Vagina (tissue), 2 donors: ENCODE measurements at places on chromosomes 3 and 15.
A peak's percentile ranks its signal among the peaks of the same experiment; 100 is the strongest.

DNA sequence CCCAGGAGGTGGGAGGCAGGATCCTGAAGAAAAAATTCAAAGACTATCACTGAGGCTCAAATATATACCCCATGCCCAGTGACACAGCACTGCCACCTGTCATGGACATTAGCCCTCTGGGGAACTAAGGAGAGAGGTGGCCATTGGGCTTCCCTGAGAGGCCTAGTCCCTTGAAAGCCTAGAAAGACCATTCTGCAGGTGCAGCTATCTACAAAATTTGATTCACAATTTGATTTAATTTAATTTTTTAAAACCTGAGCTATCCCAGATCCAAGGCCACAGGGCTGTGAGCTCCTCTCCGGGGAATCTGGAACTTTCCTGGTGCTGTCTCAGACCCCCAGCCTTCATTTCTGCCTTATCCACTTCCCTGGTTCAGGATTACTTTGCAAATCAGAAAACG is 16.9 kb upstream of the KLHL24 start:
- no peaks in the 10 kb centered on the region for H3K27me3 ChIP-seq
- no peaks in the 10 kb centered on the region for H3K36me3 ChIP-seq
- no peak for DNase-seq
- no peak overlapping the region for H3K27ac ChIP-seq
- H3K4me1 ChIP-seq: no peaks in the 10 kb centered on the region
- H3K4me3 ChIP-seq: no peak overlapping the region

DNA sequence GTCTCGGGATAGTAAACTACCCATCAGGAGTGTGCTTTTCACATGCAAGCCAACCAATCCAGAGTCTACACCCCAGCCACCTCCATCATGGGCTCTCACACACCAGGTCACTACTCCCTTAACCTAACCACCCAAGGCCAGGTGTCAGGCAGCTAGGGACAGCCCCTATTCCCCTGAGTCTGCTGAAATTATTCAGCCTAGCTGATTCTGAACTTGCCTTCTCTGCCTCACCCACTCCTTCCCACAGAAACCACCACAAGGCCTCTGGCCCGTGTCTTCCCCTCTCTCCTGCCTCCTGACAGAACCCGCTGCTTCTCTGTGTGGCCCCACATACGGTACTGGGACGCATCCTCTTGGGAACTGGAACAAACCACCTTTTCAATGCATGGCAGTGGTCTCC is 82.1 kb downstream of the PCSK6 start:
- DNase-seq: no peak
- H3K36me3 ChIP-seq: no peaks in the 10 kb centered on the region
- H3K4me1 ChIP-seq: no peaks in the 10 kb centered on the region
- no peaks in the 10 kb centered on the region for H3K27me3 ChIP-seq
- no peak overlapping the region for H3K27ac ChIP-seq
- no peak overlapping the region for H3K4me3 ChIP-seq

DNA sequence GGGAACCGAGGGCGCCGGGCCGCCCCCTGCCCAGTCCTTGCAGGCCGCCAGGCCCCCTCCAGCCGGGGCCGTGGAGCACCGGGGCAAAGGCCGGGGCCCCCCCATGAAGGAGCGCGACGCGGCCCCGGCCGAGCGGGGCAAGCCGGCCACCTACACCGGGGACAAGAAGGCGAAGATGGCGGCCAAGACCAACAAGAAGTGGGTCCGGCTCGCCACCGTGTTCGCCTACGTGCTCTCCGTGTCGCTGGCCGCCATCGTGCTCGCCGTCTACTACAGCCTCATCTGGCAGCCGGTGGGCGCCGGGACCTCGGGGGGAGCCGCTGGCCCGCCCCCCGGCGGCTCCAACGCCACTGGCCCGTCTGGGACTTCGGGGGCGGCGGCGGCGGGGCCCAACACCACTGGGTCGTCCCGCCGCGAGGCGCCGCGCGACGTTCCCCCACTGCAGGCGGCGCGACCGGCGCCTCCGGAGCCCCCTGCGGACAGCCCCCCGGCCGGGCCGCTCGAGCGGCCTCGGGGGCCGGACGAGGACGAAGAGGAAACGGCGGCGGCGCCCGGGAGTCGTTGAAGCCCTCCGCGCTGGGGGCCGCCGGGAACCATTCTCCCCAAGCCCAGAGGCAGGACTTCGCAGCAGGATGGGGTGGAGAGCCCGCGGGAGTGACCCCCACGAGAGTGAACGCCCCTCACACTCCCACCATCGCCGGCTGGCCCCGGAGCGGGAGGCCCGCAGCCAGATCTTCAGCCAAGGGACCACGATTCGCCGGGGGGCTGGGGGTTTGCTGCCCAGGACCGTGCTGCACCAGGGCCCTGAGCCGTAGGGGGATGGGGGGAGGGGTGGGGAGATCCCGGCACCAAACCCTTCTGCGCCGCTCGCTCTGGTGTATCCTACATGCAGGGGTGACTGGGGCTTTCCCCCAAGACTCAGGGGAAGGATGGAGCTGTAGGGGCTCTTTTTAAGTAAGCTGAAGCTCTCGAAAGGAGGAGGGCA is 753 bp downstream of the INAFM2 start:
- no peak for DNase-seq
- no peaks in the 10 kb centered on the region for H3K36me3 ChIP-seq
- peak overlapping the region; percentile 75 for H3K27ac ChIP-seq
- H3K4me1 ChIP-seq: peaks cover 31% of the 10 kb centered on the region
- H3K4me3 ChIP-seq: peak overlapping the region; percentile 85

- H3K27me3 ChIP-seq: no peaks in the 10 kb centered on the region
- no peaks in the 10 kb centered on the region for H3K4me1 ChIP-seq
- no peak overlapping the region for H3K27ac ChIP-seq
- no peak for DNase-seq
- no peaks in the 10 kb centered on the region for H3K36me3 ChIP-seq
- H3K4me3 ChIP-seq: no peak overlapping the region
These were observed 129.8 kb downstream of the SATB1 start for GRCh38 chr3:18295171-18295920.

GRCh38 chr15:90000186-90001001 is 730 bp upstream of the ZNF710 start:
- H3K36me3 ChIP-seq: no peaks in the 10 kb centered on the region
- H3K4me3 ChIP-seq: peak overlapping the region; percentile 95
- H3K27ac ChIP-seq: peak overlapping the region; percentile 92
- H3K27me3 ChIP-seq: no peaks in the 10 kb centered on the region
- peaks cover 44% of the 10 kb centered on the region for H3K4me1 ChIP-seq

DNA sequence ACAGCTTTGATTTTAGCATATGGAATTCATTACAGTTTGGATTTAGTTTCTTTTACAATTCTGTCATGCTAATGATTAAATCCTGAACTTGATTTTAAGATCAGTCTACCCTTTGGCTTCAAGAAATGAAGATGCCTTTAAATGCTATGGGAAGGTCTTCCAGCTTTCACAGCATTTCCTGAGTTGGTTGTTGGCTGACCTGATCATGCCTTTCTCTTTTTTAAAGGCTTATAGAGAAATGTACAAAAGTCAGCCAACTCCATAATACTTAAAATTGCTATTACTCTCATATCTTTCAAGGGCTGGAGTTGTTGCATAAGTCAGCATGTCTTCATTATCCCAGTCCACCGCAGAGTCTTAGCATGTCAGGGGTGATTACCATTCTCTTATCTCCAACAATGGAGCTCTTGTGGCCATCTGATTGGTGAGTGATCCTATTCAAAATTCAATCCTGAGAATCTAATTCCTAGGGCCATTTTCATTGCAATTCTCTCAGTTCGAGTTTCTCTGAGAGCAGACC is 123.8 kb downstream of the GMNC start:
- DNase-seq: no peak
- H3K36me3 ChIP-seq: no peaks in the 10 kb centered on the region
- no peak overlapping the region for H3K27ac ChIP-seq
- H3K4me1 ChIP-seq: no peaks in the 10 kb centered on the region

GRCh38 chr3:67916353-67916752 is 261.9 kb upstream of the SUCLG2 start:
- H3K4me3 ChIP-seq: no peak overlapping the region
- no peaks in the 10 kb centered on the region for H3K4me1 ChIP-seq
- no peak overlapping the region for H3K27ac ChIP-seq
- DNase-seq: no peak

DNA sequence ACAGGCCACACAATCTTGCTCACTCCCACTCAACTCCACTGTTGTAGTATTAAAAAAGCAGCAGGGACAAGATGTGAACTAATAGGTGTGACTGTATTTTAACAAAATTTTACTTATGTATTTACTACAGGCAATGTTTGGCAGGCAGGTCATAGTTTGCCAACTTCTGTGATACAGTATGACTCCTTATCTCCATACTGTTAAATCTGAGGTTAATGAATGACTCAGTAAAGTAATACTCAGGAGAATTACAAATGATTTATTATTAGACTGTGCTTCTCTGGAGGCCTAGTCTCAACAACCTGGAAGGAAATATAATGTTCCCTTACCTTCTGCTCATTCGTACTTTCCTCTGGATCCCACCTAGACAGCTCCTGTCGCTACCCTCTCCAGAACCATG is 258.6 kb upstream of the KCNMB2 start:
- no peak overlapping the region for H3K27ac ChIP-seq
- no peaks in the 10 kb centered on the region for H3K27me3 ChIP-seq
- no peak overlapping the region for H3K4me3 ChIP-seq
- no peak for DNase-seq
- H3K4me1 ChIP-seq: peaks cover 5% of the 10 kb centered on the region

DNA sequence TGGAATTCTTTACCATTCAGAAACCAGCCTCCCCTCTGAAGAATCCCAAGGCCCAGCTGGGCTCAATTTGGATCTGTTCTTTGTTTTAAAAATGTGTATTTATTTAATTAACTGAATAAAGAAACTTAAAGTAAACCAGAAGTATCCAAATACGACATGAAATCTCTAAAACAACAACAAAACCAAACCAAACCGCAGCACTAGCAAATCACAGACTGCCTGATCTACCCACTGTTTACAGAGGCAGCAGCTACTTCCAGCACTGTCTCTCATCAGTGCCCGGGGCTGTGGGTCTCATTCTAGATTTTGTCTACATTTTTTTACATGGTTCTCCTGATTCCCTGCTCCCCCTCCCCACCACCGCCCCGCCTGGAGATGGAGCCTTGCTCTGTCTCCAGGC is 2.3 kb downstream of the FLNB start:
- no peaks in the 10 kb centered on the region for H3K36me3 ChIP-seq
- no peaks in the 10 kb centered on the region for H3K27me3 ChIP-seq
- H3K4me3 ChIP-seq: peak overlapping the region; percentile 78
- no peak for DNase-seq
- H3K4me1 ChIP-seq: peaks cover 61% of the 10 kb centered on the region

GRCh38 chr3:13148126-13148525 is 74.9 kb upstream of the IQSEC1 start:
- no peaks in the 10 kb centered on the region for H3K27me3 ChIP-seq
- no peaks in the 10 kb centered on the region for H3K36me3 ChIP-seq
- H3K4me3 ChIP-seq: no peak overlapping the region
- DNase-seq: no peak
- no peaks in the 10 kb centered on the region for H3K4me1 ChIP-seq

- DNase-seq: no peak
- no peaks in the 10 kb centered on the region for H3K36me3 ChIP-seq
- H3K4me3 ChIP-seq: no peak overlapping the region
- no peaks in the 10 kb centered on the region for H3K4me1 ChIP-seq
- no peaks in the 10 kb centered on the region for H3K27me3 ChIP-seq
These were observed 292.6 kb downstream of the LRRC3B start for GRCh38 chr3:26915208-26915607.

DNA sequence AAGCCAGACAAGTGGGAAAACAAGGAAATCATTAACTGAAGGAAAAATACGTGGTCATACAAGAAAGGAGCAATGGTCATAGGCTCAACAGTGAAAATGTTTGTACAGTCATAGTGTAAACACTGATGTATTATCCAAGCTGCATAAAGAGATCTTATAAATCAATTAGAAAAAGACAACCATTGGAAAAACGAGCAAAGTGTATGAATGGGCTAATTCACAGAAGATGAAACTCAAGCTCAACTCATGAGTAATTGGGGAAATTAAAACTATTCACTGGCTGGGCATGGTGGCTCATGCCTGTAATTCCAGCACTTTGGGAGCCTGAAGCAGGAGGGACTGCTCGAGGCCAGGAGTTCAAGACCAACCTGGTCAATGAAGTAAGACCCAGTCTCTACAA is 6.4 kb upstream of the IGF2BP2 start:
- no peaks in the 10 kb centered on the region for H3K36me3 ChIP-seq
- H3K27ac ChIP-seq: no peak overlapping the region
- H3K27me3 ChIP-seq: no peaks in the 10 kb centered on the region
- no peak for DNase-seq
- peaks cover 8% of the 10 kb centered on the region for H3K4me1 ChIP-seq

DNA sequence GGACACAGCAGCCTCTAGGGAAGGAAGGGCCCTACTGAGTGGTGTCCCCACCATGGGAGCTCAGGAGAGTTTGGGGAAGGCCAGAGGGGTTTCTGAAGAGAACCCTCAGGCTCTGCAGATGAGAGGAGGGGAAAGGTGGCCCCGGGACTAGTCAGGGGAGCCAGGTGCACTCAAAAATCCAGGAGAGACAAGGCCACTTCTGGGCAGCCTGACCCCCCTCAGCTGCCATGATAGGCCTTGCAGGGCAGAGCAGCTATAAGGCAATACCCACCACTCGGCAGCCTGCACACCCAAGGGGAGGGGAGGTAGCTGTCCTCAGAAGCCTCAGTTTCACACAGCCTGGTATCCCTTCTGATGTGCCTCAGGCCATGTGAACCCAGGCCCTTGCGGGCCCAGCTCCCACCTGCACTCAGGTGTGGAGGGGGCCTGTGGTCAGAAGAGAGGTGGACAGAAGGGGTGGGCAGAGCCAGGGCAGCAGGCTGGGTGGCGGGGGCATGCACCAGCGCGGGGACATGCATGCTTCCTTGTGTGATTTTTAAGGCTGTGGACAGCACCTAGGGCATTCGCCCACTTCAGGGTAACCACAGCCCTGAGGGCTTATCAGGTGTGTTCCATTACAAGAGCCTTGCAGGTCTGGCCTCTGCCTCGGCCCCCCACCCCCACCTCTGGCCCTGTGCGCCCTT is 34.6 kb downstream of the SRPRB start:
- H3K27ac ChIP-seq: no peak overlapping the region
- no peaks in the 10 kb centered on the region for H3K27me3 ChIP-seq
- H3K4me1 ChIP-seq: no peaks in the 10 kb centered on the region

GRCh38 chr3:144989807-144990206 is 1018.2 kb downstream of the DIPK2A start:
- no peak overlapping the region for H3K27ac ChIP-seq
- no peak overlapping the region for H3K4me3 ChIP-seq
- no peaks in the 10 kb centered on the region for H3K36me3 ChIP-seq
- H3K4me1 ChIP-seq: no peaks in the 10 kb centered on the region
- no peak for DNase-seq

DNA sequence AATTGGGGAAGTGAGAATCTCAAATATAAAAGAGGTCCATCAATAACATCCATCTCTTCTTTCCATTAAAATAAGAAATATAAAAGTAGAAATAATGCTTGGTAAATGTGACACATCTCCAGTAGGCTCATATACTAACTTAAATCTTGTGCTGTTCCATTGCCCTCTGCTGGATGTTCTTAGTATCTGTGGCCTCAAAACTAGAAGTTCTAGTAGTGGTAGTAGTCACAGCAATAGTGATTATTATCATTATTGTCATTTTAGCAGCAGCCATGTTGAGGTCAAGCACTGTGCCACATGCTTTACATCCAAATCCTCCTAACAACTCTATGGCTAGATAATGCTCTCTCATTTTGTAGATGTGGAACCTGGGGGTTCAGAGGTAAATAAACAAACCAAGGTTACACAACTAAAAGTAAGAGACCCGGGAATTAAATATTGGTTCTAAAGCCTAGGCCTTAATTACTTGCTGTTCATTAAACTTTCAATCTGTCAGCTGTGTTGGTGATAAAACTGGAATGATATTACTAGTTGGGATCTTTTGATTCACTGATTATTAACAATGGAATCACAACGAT is 20.2 kb upstream of the BTLA start:
- DNase-seq: no peak
- no peak overlapping the region for H3K27ac ChIP-seq
- H3K27me3 ChIP-seq: no peaks in the 10 kb centered on the region
- no peaks in the 10 kb centered on the region for H3K36me3 ChIP-seq
- no peaks in the 10 kb centered on the region for H3K4me1 ChIP-seq
